Activated CD4-positive, alpha-beta memory T cell treated with anti-CD3 and anti-CD28 coated beads for 36 hours (primary cell): ENCODE measurements at places on chromosomes 1 and 21. TPM values are rescaled to one million over a fixed set of nuclear protein-coding genes. Genes with fewer than 3 reads are reported as not detected.

GRCh38 chr1:154860156-154860870, 9.8 kb downstream of the KCNN3 start:
- no peak for DNase-seq

GRCh38 chr21:32189688-32190483, 89.0 kb downstream of the MIS18A start:
- no peak for DNase-seq

DNA sequence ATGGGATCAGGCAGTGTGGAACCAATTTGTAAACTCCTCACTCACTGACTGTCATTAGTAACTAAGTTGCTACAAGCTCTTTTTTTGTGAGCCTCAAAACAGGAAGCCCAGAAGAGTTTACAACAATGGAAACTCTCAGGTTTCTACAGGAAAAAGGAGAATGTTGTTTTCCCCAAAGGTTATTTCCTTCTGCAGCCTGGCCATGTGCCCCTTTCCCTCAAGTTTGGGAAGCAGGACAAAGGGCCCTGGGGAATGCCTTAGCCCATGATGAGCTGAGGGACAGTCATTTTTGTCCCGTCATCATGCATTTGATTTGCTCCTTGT, 395.9 kb downstream of the KIF26B start:
- DNase-seq, result no peak

- no peak for DNase-seq
Measured at GRCh38 chr1:90074566-90074965, 79.7 kb downstream of the ZNF326 start.

DNA sequence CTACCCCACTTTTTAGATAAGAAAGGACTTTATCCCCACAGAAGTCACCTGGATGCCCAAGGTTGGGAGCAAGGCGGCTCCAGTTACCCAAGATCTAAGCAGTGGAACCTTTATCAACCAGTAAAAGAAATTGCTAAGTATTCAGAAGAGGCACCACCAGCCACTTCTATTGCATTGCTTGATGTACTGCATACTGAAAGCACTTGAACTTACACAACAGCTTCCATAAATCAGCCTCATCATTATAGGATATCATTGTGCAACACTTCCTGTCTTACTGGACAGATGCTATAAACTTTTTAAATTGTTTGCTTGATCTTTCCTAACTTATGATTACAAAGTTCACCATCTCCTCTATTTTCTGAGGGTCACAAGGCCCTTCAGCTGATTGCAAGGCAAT, 642.7 kb upstream of the CXADR start:
- no peak for DNase-seq

- no peak for DNase-seq
Measured at GRCh38 chr1:188937965-188938551, 1539.6 kb downstream of the BRINP3 start.

DNA sequence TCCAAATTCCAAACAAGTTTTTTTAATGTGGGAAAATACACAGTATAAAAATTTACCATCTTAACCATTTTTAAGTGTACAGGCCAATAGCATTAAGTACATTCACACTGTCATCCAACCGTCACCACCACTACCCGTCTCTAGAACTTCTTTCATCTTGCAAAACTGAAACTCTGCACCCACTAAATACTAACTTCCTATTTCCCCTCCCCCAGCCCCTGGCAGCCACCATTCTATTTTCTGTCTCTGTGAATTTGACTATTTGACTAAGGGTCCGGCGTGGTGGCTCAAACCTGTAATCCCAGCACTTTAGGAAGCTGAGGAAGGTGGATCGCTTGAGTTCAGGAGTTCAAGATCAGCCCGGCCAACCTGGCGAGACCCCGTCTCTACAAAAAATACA, 36.1 kb downstream of the CLSTN1 start:
- peak; percentile 78 for DNase-seq

DNA sequence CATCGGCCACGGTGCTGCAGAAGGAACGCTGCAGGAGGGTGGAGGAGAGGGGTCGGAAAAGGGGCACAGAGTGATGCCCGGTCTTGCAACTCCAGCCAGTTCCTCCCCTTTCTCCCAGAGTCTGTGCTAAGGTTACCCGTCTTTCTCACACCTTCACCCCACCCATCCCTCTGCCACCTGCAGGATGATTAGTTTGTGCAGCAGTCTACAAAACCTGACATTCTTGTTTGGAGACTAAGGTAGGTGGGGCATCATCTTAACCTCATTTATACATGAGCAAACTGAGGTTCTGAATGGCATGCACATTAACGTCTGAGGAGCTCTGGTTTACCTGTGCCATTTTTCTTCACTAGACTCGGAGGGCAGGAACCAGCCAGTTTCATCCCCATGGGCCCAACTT, 232.3 kb downstream of the GRIK3 start:
- DNase-seq, result no peak

- no peak for DNase-seq
Measured at GRCh38 chr1:31221072-31221471, 18.6 kb downstream of the NKAIN1 start.

DNA sequence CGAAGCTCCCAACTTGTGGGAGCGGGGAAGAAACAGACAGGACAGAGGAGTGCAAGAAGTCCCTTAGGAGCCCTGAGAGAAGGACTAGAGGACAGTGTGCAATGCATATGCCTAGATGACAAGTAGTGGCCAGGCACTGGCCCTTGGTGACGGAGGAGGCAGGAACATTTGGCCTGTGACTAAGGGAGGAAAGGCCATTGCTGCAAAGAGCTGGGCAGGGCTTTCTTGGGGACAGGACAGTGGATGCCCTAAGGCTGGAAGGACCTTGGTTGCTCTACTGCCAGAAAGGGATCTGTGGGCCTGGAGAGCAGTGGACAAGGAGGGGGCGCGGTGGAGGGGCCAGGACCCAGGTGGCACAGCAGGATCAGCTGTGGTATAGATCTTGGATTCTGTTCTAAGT, 481.3 kb downstream of the CAMTA1 start:
- no peak for DNase-seq

DNA sequence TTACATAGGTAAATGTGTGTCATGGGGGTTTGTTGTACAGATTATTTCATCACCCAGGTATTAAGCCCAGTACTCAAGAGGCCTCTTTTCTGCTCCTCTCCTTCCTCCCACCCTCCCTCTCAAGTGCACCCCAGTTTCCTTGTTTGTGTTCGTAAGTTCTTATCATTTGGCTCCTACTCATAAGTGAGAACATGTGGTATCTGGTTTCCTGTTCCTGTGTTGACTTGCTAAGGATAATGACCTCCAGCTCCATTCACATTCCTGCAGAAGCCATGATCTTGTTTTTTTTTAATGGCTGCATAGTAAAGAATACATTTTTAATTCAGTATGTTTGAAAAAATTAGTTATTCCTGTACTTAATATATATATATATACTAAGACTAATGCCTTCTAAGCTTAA, 107.7 kb downstream of the CLDN17 start:
- DNase-seq, result no peak

DNA sequence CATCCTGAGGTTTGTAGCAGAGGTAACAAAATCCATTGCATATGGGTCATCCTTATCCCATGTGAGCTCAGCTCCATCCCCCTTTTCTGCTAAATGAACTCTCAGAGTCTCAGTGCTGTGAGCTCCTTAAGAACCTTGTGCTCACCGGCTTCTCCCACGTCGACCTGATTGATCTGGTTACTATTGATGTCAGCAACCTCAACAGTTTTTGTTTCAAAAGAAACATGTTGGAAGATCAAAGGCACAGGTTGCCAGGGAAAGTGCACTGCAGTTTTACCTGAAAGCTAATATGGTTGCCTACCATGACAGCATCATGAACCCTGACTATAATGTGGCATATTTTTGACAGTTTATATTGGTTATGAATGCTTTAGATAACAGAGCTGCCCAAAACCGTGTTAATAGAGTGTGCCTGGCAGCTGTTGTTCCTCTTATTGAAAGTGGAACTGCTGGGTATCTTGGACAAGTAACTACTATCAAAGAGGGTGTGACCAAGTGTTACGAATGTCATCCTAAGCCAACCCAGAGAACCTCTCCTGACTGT, 131.4 kb downstream of the HS2ST1 start:
- peak; percentile 75 for DNase-seq

DNA sequence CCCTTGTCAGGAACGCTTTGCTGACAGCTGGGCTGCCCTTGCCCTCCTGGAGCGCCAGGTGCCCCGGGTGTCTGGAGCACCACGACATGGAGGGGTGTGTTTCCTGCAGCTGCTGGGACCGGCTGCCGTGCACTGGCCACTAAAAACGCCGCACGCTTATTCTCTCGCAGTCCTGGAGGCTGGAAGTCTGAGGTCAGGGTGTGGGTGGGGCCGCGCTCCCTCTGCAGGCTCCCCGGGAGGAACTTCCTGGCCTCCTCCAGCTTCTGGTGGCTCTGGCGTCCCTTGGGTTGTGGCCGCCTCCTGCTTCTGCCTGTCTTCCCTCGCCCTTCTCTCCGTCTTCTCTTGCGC, 28.0 kb upstream of the PLCH2 start:
- DNase-seq, result no peak

DNA sequence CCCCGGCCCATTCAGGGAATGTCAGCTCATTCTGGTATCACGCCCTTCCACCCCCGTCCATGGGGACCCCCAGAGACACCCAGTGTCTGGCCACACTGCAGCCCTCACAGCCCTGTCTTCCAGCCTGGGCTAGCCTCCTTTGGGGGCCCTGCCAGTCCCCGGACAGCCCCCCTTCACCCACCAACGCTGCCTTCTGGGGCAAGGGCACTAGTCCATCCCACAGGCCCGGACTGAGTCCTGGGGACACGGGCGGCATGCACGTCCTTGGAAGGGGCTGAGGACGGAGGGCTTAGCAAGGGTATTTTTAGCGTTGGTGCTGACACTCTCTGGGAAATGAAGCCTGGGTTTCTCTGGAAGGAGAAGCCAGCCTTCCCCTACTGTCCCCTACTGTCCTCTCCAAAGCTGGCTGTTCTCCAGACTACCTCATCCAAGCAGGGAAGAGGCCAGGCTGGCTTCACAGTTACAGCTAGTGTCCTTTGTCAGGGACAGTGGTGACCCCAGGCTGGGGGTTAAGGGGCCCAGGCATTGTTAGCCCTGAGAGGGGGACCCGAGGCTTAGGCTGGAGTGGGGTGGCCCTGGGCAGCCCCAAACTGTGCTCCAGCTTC, 39.5 kb downstream of the COQ8A start:
- no peak for DNase-seq

- DNase-seq, result peak; percentile 88
Measured at GRCh38 chr1:26275580-26276431, 4.1 kb upstream of the SH3BGRL3 start.

- DNase-seq, result no peak
Measured at GRCh38 chr1:201488830-201489589, 17.9 kb downstream of the CSRP1 start.

DNA sequence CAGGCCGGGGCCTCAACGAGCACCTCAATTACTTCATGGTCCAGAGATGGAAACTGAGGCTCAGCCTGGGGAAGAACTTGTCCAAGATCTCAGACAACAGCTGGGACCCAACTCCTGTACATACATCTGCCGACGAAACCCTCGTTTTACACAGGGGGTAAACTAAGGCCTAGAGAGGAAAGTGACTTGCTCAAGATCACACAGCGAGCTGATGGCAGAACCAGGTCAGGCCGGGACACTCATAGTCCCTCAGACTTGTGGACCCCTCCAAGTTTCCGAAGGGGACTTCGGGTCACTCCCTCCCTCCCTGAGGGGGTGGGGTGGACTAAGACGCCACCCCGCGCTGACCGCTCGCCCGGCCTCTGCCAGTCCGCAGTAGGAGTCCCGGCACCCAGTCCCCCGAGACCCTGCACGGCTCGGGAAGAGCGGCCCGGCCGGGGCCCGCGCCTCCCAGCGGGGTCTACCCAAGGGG, 430 bp downstream of the WASF2 start:
- no peak for DNase-seq

DNA sequence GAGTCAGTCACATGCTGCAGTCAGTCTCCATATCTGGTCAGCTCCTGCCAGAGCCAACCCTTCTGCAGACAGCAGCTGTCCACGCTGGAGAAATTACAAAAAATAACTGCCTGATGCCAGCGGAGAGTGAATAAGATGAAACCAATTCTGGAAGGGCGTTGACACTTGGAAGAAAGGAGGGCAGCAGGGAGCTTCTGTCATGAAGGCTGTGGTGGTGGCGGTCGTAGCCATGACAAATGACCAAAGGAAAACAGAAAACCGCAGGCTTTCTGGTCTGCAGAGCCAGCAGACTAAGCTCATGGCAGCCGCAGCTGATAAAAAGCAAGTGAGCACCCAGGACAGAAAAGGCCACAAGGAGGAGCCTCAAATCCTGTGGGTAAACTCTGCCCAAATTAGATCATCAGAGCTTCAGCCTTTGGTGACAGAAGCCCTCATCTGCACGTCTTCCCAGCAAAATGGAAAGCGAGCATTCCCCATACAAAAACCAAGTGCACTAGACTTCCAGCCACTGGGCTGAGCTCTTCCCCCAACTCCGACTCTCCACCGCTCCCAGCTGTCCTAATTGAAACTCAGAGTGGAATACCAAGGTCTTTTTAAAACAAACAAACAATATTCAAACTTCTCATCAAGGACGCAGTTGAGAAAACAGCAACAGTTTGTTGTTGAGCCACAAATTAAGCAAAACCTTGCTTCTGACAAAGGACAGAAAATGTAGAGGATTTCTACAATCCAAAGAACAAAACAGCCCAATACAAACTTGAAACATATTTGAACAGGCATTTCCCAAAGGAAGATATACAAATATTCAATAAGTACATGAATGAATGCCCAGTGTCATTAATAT, 28.7 kb downstream of the RSPH1 start:
- DNase-seq, result peak; percentile 28

Gene LCE1D
- total RNA-seq, result not detected

Gene CD1C
- not detected for total RNA-seq

Gene E2F2
- total RNA-seq, result 26.3 TPM

Gene AGMAT
- total RNA-seq, result 15.2 TPM

Gene TNFRSF4
- 1,005 TPM for total RNA-seq

Gene TP73
- 0.65 TPM for total RNA-seq

Gene TRIM45
- total RNA-seq, result 0.69 TPM

Gene ZBTB40
- total RNA-seq, result 12.9 TPM

Gene GNB1
- 403 TPM for total RNA-seq

Gene PROK1
- total RNA-seq, result not detected
